ENCODE measurements at places on chromosomes 12 and 14.
A peak's percentile ranks its signal among the peaks of the same experiment; 100 is the strongest.

- DNase-seq = no peak
Measured at GRCh38 chr12:114936148-114937079, 252.4 kb upstream of the TBX3 start.

GRCh38 chr12:124919521-124920352 is 5.3 kb upstream of the UBC start:
- DNase-seq = no peak

DNA sequence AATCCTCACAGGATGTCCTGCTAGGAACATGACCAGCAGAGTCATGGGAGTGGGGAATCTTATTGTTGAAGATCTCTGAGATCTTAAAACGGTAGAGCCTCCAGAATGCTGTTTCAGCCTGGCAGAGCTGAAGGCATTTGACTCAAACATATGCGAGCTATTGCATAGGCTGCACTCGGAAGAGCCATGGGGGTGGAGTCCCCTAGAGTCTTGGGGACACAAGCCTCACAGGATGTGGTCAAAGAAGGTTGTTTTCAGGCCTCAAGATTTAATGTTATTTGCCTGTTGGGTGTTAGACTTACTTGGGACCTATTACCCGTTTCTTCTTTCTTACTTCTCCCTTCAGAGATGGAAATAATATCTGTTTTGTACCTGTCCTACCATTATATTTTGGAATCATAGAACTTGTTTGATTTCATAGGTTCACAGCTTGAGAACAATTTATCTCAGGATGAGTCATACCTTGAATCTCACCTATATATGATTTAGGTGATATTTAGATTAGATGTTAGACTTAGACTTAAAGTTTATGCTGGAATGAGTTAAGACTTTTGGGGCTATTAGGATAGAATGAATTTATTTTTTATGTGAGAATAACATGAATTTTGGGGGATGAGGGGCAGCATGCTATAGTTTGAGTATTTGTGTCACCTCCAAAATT is 172.2 kb upstream of the ATP2B1 start:
- DNase-seq = no peak

- no peak for DNase-seq
Measured at GRCh38 chr12:103964805-103965204, 867 bp upstream of the TDG start.

GRCh38 chr14:32003585-32003984 is 73.5 kb upstream of the ARHGAP5 start:
- DNase-seq = no peak

DNA sequence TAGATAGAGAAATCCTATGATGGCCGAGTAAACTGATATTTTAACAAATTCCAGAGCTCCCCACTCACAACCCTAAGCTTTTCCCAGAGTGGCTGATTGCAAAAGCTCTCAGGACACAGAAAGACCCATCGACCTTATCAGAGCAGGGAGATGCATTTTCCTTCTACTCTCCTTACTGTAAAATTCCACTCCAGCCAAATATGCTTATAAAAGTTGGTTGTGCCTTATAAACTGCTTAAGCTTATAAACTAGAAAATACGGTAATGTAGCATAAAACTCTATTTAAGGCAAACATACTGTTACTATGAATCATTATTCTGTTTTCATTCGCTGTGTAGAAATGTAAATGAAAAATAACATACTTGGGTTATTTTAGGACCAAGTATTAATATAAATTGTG is 41.6 kb upstream of the TRHDE start:
- DNase-seq = no peak

- DNase-seq = no peak
Measured at GRCh38 chr12:75933101-75933500, 98.5 kb downstream of the PHLDA1 start.

GRCh38 chr12:120266180-120266870 is 795 bp upstream of the PXN start:
- DNase-seq = no peak

GRCh38 chr12:61490526-61491498 is 769.4 kb upstream of the USP15 start:
- no peak for DNase-seq

DNA sequence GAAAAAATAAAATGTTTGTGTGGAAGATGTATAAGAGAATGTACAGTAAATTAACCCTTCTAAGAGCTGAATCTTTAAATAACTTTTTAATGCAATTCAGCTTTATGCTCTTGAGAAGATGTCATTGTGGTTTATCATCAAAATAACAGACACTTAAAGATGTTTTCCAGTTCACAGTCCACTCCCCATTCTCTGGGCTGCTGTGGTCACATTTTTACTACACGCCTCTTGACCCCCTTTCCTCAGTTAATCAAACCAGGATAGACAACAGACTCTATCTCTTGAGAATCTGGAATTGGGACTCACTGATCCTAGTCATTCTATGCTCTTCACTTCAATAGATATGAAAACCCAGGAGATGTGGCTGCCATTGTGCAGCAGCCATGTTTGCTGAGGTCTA is 24.7 kb upstream of the OR6J1 start:
- DNase-seq = no peak

DNA sequence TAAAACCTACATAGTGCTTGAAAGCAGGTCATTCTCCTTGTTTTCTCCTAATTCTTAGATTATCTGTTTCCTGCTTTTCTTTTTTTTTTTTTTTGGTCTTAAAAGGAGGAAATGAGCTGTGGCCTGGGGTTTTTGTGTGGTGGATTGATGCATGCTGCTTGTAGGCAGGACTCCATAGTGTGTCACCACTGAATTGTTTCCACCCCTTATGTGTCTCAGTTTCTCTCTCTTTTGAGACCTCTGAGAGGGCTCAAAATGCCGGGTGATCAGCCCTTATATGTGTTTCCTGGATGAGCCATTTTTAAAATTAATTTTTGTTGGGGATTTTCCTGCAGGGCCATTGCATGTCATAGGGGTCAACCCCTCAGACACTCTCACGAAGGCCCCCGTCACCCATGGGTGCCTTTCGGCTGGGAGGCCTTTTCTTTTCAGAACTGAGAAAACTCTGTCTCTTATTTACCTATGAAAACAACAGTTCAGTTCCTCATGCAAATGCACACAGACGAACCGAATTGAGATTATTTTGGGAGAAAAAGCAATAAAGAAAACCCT is 32.0 kb upstream of the LRRK2 start:
- DNase-seq = no peak

GRCh38 chr12:70317781-70318180 is 48.3 kb upstream of the KCNMB4 start:
- no peak for DNase-seq

- no peak for DNase-seq
Measured at GRCh38 chr12:62304560-62304959, 44.4 kb downstream of the USP15 start.

DNA sequence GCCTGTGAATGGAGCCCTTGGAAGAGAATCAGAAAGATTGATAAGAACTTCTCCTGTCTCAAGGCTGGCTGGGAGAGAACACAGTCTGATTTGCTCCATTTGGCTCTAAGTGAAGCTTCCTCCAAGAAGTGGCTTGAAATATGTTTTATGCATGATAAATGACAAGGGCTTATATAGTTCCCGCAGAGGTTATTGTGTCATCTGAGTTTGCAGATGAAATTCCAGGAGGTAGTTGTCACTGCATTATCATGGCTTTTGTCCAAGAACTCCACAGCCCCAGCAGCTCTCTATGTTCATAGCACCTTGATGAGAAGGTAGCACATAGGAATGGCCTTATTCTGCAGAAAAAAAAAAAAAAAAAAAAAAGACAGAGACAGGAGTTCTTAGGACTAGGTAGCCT is 108.5 kb downstream of the DACT1 start:
- DNase-seq = no peak

DNA sequence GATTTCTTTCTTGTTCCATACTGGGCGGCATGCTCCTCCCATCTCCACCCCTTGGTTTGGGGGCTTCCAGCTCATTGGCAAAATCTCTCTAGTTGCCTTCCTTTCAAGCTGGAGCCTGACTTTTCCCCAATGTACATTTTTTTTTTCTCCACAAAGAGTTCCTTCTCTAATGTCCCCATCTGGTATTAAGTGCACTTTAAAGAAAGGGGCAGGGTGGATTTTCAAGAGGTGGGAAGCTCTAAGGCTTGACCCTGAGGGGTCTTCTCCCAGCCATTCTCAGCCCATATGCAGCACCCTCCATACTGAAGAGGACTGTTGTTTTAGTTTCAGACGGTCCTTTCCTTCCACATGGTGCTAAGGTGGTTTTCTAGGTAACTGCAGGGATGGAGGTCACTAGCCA is 5.8 kb upstream of the PIP4K2C start:
- no peak for DNase-seq

DNA sequence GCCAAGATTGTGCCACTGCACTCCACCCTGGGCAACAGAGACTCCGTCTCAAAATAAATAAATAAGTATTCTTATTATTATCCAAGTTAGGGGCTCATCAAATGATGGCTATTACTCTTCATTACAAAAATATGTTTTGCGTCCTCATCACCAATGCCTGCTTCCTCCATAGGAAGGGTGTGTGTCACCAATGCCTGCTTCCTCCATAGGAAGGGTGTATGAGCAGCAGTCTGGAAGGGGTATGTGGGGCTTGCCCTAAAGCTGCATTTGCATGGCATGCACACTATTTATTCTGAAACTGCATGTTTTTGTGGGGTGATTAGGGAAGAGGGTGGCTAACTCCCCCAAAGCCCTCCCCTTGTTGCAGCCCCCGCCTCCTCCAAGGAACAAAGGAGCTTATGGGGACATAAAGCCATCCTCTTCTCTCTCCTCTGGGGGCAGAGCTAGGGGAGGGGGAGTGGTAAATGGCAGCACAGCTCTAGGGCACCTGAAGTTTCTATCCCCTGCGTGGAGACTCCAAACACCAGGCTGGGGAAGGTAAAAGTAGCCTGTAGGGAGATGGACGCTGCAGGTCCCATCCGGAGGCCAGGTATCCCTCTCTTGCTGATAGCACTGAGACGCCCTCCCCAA is 1.3 kb downstream of the CAMKK2 start:
- peak; percentile 41 for DNase-seq

DNA sequence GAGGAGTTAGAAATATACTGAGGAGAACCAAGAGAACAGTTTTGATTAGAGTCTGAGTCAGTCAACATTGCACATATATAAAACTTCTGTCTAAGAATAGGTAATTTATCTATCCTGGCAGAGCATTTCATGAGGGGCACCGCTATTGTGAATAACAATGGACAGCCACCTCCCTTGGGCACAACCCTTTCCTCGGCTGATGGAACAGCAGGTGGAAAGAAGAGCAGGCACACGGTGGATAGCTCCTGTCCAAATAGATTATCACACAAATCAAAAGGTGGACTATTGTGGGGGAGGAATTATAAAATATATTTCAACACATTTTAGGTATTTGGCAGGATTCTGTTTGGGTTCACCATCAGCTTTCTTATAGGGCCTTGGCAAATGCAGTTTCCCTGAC is 84.0 kb upstream of the PTPRB start:
- no peak for DNase-seq

DNA sequence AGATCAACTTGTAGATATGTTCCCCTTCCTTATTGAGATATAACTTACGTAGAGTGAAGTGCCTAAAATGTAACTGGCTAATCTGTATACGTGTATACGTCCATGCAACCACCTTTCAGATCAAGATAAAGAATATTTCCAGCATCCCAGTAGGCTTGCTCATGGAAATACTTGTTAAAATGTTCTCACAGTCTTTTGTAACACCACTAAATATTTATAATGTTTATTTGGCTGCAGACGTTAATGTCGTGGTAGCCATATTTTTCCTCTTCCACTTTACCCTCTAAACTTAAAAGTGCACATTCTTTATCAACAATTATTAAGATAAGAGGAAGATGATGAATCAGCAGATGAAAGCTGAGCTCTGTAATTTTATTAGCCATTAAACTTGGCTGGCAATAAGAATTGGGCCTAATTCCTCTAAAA is 447.4 kb downstream of the AEBP2 start:
- DNase-seq = no peak

- DNase-seq = no peak
Measured at GRCh38 chr12:26226629-26227360, 31.4 kb downstream of the SSPN start.

DNA sequence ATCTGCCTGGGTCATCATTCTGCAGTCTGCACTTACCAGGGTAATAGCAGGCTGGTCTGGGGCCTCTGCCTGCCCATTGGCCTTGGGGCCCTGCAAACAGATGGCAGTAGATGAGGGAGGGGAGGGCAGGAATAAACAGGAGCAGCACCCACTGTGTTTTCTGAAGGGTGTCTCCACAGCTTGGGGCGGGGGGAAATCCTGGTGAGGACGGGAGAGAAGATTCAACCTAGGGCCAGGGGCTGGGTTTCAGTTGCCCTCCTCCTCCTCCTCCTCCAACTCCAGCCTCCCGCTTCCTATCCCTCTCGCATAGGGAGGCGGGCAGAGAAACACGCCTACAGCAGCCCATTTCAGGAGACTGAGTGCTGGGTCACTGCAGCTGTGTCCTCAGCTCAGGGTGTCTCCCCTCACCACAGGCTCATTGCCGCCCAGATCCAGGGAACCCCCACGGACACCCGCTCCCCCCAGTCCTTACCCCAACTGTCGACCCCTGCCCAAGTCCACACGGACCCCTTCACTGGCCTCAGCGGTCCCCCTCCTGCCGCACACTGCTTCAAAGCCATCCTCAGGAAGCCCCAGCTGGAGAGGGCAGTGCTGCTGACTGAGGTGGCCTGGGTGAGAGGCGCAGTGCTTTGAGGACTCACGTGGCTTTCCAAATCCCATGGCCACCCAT is 9.1 kb upstream of the KRT80 start:
- no peak for DNase-seq

DNA sequence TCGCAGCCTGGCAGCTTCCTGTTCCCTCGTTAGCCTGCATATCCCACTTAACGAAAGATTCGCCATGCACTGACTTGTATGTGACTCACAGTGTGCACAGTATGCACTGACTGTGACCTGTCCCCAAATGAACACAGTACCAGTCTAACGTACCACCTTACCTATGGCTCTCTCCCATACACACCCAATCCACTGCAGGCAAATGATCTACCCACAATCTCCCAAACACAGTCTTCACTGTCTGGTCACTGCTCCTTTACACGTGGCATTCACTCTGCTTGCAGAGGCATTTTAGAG is 163.5 kb upstream of the EEA1 start:
- no peak for DNase-seq

DNA sequence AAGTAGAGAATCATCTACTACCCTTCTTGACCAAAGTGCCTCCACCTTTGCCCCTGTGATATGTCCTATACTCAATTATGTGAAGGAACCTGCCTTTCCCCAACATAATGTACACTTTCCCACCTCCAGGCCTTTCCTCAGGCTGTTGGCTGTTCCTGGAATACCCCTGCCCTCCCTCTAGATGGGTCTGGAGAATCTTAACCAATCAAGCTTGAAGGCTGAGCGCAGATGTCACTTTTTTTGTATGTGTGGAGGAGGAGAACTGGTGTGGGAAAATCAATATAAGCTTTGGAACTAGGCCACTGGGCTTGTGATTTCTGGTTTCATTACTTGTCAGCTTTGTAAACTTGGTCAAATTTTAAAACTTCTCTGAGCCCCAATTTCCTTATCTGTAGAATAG is 4.7 kb downstream of the BMAL2 start:
- DNase-seq = no peak

All from NCI-H2081 (cell line).